Eye (tissue), 1 donor: ENCODE measurements at places on chromosomes 7 and 10.

GRCh38 chr7:25495342-25496250 is 267.3 kb upstream of the NPVF start:
- DNase-seq = peak; percentile 87

GRCh38 chr7:44982535-44982923 is 3.7 kb upstream of the MYO1G start:
- DNase-seq = no peak

- DNase-seq = no peak
Observed at GRCh38 chr10:83691791-83692596, 447.3 kb upstream of the GHITM start.

GRCh38 chr7:99955247-99955646 is 20.6 kb downstream of the AZGP1 start:
- DNase-seq = no peak

DNA sequence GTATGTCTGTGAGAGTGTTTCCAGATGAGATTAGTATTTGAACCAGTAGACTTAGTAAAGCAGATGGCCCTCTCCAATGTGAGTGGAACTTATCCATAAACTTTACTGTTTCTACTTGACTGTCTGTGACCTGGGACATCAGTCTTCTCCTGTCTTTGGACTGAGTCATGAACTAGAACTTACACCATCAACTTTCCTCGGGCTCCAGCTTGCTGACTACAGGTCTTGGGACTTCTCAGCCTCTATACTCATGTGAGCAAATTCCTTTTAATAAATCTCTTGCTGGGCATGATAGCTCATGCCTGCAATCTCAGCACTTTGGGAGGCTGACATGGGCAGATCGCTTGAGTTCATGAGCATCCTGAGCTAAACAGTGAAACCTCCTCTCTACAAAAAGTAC is 25.7 kb upstream of the WAPL start:
- DNase-seq = no peak

DNA sequence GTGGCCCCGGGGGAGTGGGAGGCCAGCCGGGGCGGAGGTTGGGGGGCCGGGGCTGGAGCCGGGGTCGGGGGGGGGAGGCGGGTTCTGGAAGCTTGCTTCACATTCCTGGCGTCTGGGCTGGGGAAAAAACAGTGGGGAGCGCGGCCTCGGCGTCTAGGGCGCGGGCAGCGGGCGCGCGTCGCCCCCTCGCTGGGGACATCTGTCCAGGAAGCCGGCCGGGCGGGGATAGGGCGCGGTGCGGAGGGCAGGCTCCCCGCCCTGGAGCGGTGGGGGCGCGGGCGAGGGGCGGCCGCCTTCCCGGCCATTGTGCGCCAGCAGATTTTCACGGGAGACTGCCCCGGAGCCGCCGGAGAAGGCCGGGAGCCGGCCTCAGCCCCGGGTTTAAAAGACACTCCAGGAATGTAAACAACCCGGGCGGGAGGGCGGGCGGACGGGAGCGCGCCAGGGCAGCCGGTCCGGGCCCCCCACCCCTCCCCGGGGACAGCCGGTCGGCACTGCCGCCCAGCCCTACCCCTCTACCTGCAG is 1.4 kb downstream of the ZMIZ1 start:
- DNase-seq = no peak
